ENCODE measurements at places on chromosomes 2 and 18. TPM values are rescaled to one million over a fixed set of nuclear protein-coding genes. Genes with fewer than 3 reads are reported as not detected.
A peak's percentile ranks its signal among the peaks of the same experiment; 100 is the strongest.

The ZAP70 gene
- 4.0 TPM for polyA plus RNA-seq

The LDLRAD4 gene
- 11.8 TPM for polyA plus RNA-seq

The NIF3L1 gene
- 55.1 TPM for polyA plus RNA-seq

DNA sequence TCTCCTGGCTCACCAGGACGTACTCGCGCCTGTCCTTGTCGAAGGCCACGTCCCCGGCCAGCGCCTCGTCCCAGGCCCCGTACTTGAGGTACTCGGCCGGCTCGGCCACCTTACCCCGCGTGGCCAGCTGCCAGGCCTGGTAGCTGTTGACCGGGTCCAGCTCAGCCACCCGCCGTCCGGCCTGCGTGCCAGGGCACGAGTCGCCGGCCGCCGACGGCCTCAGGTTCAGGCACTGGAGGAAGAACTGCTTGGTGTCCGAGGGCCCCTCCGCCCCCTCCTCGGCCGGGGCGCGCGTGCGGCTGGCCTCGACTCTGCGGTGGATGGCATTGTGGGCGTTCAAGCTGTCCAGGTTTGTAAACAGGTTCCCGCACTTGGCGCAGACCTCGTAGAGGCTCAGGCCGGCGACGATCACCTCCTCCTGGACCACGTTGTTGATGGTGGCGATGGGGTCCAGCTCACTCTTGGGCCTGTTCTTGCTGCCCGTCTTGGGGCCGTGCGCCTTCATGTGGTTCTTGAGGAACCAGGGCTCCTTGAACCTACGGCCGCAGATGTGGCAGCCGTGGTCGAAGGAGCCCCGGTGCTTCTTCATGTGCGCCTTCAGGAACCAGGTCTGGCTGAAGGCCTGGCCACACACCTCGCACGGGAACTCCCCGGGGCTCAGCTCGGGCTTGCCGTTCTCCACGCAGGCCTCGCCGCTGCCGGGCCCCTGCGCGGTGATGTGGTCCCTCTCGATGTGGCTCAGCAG is 53.2 kb downstream of the ZNF516 start:
- no peak for DNase-seq

DNA sequence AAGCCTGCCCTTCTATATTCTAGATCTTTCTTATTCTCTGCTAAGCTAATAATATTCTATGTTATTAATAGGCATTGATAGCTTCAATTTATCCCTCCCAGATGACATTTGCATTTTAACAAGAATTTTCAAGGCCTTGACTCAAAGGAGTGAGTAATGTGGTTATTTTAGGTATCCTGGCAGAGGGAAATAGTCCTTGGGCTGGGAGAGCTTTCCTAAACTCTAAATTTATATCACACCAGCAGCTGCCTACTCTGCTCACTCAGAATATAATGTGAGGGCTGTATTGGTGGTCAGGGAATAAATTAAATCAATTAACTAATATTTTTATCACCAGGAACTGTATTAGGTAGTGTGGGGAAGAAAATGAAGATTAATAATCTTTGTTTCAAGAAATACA is 74.8 kb upstream of the ADAM23 start:
- DNase-seq: no peak

GRCh38 chr2:54077088-54077900 is 38.1 kb upstream of the ACYP2 start:
- no peak for DNase-seq

- DNase-seq: peak; percentile 11
These were observed 27.9 kb downstream of the XDH start for GRCh38 chr2:31386648-31387047.

DNA sequence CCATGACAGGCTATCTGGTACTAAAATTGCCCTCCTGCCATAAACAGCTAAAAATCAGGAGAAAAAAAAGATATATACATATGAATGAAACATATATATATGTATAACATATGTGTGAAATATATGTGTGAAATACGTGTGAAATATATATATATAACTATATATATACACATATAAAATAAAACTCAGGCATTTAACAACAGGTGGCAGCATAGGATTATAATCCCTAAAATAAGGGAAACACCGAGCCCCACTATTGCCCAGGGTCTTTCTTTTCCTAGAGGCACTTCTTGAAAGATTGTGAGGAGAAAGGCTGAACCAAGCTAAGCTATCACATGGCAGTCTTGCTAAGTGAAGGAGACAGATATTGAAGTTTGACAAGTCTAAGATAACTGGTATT is 65.9 kb upstream of the CYTIP start:
- no peak for DNase-seq

- DNase-seq: no peak
These were observed 72.8 kb upstream of the ZEB2 start for GRCh38 chr2:144592500-144593256.

DNA sequence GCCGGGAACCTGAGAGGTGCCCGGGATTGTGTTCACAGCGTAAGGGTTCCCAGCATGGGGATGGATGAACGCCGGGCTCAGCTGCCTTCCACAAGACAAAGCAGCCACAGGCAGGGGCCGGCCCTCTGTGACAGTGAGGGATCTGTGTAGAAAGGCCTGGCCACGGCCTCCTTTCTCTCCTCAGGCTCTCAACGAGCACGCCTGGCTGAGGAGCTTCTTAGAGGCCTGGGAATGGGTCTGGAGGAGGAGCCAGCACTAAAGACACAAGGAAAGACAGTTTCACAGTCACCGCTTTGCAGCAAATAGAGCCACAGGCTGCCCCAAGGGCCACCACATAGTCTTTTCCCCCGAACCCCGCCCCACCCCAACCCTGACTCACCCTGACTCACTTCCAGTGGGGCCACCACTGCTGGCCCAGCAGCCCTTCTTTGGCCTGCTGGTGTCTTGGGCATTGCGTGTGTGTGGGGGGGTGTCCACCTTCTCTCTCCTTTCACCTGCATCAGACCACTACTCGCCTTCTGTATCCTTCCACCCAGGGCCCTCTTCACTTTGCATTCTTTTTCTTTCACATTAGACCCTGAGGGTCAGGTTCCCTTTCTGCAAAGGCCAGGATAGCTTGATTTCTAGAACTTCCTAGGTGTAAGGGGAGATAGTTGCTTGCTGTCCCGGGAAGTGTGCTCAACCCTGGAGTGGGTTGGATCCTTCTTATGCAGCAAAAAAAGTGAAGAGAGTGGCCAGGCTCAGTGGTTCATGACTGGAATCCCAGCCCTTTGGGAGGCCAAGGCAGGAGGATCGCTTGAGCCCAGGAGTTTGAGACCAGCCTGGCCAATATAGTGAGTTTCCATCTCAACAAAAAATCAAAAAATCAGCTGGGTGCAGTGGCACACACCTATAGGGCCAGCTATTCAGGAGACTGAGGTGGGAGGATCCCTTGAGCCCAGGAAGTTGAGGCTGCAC is 19.3 kb upstream of the HPCAL1 start:
- DNase-seq: peak; percentile 45

DNA sequence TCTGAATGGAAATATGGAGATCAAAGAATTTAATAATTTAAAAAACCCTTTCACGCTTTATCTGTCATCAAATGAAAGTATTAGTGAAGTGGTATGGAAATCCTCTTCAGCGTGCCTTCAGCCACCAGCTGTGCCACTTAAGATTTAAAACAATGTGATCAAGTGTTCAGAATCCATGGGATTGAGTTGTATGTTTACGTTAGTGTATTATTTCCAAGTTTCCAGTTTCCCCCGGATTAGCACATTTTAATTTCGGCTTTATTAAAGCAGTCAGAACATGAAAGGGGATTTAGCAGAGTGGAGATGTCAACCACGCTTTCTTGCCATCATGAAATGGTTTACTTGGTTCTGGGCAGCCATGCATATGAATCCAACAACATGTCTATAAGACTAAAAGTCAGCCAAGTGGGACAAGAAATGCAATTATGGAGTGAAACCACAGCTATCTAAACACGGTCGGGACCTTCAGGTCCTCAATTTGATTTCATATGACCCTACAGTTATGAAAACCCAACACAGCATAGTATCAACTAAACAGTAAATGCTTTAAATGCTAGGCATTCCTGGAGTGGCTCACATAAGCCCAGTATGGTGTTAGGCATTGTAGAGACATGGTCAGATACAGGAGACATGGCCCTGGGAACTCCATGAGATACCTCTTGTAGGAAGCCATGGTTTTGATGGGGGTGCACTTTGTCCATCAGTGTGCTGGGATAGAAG is 224.9 kb upstream of the EPAS1 start:
- DNase-seq: no peak

GRCh38 chr2:189337656-189338055 is 103.6 kb upstream of the WDR75 start:
- no peak for DNase-seq

GRCh38 chr18:39638224-39638623 is 2072.6 kb upstream of the CELF4 start:
- no peak for DNase-seq

- no peak for DNase-seq
These were observed 92.2 kb upstream of the SLC8A1 start for GRCh38 chr2:40544072-40544471.
